NCI-H69 (cell line): ENCODE measurements at places on chromosomes 3 and 15.

- DNase-seq, result no peak
Observed at GRCh38 chr15:45891766-45892165, 256.9 kb downstream of the SQOR start.

DNA sequence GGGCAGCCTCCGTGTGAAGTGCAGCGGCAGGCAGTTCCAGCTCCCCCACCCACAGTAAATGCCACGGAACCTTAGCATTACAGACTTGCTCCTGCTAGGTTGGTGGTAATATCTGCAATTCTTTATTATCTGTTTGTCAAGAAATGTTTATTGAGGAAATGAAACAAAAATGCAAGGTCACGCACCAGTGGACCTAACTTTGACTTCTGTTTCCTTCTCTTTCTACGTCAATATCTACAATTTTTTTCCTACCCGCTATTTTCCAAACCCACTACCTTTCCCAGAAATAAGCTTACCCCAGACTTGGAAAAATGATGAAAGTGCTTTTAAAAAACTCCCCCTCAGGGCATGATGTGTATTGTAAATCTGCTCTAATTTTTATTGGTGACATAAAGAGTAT is 18.9 kb downstream of the ILDR1 start:
- no peak for DNase-seq

DNA sequence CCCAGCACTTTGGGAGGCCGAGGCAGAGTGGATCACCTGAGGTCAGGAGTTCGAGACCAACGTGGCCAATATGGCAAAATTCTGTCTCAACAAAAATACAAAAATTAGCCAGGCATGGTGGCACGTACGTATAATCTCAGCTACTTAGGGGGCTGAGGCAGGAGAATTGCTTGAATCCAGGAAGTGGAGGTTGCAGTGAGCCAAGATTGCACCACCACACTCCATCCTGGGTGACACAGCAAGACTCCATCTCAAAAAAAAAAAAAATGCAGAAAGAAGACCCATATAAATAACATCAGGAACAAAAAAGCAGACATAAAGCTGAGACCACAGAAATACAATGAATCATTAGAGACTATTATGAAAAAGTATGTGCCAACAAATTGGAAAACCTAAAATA is 235.2 kb upstream of the VEPH1 start:
- no peak for DNase-seq

DNA sequence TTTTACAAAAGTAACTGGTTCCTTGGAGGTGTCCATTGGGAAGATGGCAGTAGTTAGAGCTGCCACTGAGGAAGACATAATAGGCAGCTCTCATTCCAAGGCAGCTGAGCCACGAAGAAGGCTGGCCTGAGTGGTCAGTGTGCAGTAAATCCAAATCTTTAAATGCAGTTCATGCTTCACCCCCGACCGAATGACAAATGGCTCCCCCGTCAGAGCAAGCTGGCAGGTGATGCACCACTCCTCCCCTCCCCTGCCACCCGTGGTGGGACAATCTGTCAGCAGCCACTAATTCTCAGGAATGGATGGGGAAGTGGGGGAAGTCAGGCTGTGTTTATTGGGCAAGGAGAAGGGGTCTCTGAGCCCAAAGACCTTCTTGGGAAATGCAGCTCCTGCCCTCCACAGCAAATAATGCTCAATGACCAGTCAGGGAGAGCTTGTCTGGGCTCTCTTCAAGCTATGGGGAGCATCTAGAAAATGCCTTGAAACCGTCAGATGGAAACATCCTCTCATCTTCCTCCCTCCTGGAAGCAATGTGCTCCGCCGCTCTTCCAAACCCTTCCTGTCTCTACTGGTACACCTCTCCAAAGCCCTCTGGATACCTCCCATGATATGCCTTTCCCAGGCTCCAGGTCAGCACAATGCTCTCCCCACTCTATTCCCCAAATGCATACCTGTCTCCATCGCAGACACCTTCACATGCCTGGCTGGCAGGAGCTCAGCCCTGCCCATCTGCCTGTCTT is 65.4 kb downstream of the LIPC start:
- DNase-seq, result peak; percentile 85

- no peak for DNase-seq
Observed at GRCh38 chr3:192332386-192333291, 394.7 kb downstream of the FGF12 start.
